NCI-H1105 treated with DMSO at 0.1 percent for 48 hours (cell line): ENCODE measurements at places on chromosomes 12 and 14.
A peak's percentile ranks its signal among the peaks of the same experiment; 100 is the strongest.

DNA sequence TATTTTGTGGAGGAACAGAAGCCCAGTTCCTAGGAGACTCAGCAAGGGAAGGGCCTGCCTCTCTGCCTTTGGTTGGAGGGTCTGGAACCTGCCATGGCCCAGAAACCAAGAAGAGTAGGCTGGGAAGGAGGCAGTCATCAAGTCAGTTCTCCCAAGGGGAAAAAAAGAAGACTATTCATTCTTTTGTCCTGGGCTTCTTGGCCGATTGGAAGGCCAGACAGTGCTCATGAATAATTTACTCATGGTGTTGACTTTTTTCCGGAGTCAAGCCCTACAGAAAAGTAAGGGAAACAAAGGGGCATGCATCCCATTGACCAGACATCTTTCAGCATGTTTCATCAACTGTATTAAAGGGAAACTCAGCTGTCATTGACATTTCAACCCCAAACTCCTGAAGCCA, 168.1 kb downstream of the PRKCH start:
- DNase-seq, result no peak

DNA sequence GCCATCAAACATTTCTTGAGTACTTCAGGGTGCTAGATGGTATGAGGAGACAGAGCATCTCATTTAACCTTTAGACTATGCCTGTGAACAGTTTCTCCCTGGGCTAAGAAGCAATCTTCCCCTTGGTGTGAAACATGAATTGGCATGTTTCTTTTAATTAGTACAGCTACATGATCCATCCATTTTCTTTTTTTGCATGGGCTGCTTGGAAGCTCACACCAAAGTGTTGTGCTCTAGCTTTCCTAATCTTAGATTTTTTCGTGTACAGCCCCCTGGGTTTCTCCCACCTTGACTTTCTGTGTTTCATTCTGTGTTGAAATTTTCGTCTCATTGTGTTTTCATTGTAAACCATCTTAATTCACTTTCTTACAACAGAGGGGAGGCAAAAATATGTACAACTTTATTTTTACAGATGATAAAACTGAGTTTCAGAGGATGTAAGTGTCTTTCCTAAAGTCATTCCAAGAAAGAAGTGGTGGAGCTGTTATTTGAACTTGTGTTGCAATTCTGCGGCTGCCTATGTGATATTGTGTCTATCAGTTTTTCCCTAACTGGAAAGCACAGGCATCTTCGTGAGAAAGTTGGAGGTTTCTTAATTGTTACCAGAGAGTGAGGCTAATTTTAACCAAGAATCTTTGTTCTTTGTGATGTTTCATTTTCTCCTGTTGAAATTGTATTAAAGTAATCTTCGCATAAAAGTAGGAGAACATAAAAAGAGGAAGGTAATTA, 64.5 kb downstream of the DAAM1 start:
- no peak for DNase-seq

GRCh38 chr12:121536899-121537813, 43.7 kb downstream of the KDM2B start:
- DNase-seq, result peak; percentile 77

DNA sequence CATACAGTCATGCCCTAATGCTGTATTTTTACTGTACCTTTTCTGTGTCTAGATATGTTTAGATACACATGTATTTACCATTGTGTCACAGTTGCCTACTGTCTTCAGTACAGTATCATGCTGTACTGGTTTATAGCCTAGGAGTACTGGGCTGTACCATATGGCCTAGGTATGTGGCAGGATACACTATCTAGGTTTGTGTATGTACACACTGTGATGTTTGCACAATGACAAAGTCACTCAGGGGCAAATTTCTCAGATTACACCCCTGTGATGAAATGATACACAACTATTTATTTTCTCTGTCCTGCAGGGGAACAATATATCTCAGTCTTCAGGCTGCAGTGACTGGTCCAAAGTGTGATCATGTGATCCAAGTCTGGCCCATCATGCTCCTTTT, 1076.1 kb downstream of the VRK1 start:
- no peak for DNase-seq

DNA sequence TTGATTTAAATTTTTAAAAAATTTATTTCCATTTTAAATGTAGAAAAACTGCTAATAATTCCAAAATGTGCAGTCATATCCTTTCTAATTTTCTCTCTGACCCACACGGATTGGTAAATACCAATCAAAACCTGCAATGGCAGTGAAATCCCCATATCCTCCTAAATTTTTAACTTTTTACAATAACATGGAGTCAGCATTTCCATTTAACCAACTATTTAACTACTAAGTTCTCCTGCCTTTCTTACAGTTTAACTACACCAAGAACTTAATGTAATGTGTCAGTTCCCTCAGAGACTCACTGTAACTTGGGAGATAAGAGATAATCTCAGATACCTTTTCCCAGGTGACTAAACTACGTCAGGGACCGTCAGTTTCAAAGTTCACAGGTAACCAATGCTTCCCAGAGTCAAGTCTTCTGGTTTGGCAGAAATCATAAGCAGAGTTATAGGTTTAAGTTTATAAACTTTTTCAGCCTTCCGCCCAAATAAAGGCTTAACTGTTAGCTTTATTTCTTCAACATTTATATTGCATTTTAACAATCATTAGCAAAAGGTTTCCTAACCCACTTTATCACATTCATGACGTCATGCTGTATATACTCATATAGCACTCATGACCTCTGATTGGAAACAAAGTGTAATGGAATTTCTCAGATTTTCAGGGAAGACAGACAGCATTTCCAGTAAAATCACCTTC, 7.6 kb downstream of the KRAS start:
- no peak for DNase-seq

DNA sequence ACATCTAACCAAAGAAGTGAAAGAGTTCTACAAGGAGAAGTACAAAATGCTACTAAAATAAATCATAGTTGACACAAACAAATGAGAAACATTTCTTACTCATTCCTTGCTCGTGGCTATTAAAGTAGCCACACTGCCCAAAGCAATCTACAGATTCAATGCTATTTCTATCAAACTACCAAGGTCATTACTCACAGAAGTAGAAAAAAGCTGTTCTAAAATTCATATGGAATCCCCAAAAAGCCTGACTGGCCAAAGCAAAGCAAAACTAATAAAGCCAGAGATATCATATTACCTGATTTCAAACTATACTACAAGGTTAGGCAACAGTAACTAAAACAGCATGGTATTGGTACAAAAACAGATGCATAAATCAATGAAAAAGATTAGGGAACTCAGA, 305.6 kb downstream of the RPAP3 start:
- DNase-seq, result no peak

- DNase-seq, result no peak
Measured at GRCh38 chr14:25944020-25944419, 653.8 kb downstream of the NOVA1 start.

DNA sequence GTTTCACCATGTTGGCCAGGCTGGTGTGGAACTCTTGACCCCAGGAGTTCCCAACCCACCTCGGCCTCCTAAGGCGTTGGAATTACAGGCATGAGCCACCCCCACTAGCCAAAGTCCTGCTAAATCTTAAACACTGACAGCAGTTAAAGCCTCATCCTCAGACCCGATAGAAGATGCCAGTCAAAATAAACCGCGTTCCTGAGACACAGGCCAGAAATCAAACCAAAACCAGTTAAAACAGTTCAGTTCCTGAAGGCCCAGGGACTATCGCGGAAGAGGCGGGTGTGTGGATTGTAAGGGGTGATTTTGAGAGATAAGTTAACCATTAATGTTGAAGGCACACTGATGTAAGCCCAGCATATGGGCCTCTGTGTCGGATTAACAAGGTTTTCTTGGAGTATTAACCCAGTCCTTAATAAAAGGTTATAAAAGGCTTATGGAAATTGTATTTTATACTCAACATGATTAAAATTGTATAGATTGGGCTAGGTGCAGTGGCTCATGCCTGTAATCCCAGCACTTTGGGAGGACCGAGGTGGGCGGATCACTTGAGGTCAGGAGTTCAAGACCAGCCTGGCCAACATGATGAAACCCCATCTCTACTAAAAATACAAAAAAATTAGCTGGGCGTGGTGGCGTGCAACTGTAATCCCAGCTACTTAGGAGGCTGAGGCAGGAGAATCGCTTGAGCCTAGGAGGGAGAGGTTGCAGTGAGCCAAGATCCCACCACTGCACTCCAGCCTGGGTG, 18.7 kb upstream of the CDCA4 start:
- DNase-seq, result no peak

DNA sequence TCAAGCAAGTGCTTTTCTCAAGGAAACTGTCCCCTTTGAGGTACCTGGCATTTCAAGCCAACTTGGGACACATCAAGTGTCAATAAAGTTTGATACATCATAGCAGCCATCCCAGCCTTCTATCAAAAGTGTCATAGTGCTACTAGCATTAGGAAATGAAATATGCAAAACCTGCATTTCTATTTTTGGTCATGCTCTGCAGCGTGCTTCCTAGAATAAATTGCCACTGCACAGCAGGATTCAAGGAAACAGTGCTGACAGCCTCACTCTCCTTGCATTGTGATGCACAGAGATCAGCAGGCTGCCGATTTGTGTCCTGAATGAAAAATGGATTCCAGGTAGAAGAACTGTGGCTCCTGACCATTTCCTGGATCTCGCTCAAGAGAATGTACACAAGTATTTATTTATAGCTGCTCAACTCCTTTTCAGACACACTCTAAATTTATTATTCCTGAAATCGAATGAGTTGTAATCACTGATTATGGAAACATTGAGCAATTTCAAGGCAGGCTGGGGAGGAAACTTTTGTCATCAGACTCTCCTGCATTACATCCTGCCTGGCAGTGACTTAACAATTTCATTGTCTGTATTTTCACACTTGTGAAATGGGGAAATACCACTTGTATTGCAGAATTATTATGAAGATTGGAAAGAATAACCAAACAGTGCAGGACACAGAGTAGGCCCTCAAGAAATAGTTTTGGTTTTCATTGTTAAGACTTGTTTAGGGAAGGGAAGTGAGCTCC, 120.9 kb downstream of the SLC38A6 start:
- no peak for DNase-seq

DNA sequence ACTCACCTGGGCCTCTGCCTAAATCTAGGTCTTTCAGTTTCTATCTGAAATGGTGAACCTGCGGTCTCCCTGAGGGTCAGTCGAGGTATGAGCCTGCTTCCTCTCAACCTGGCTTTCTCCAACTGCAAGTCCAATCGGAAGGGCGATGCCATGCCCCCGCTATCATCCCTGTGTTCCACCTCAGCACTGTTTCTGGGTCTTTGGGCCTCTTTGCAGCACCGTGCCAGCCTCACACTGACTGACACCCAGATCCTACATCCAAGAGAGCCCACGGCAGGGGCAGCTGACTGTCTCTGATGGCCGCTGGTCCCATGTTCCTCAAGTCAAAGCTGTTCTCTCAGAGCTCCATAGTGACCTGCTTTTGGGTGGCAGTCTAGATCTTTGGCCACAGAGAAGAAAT, 120.7 kb downstream of the PAPOLA start:
- DNase-seq, result no peak

- DNase-seq, result peak; percentile 88
Measured at GRCh38 chr14:103140316-103141109, 17.3 kb downstream of the TNFAIP2 start.

DNA sequence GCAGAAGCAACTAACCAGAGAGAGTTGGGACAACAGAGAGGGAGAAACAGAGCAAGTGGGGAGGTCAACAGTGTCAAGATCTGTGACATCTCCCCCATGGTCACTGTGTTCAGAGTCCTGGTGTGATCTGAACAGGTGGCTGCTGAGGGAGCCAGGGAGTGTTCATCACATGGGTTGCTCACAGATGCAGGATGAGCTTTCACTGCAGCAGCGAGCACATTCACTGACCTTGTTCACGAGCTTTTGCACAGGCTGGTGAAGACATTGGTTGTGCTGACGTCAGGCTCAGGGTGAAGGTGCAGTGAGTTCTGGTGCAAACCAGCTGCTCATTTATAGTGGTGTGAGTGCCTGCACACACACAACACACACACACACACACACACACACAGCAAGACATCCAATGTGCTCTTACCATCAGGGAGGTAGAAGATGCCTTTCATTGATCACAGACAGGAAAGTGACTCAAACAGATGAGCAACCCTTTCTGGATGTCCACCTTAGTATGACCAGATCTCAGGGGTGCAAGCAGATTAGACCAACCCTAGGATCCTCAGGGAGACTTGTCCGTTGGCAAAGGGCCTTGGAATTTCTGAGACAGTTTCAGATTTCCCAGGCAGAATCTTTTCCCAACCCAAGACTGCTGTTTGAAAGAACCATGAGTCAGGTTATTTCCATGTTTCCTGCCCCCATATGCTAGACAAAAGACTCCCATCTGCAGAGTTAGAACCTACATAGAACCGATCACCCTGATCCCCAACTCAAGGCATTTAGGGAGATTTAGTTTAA, 44.3 kb upstream of the OR10AD1 start:
- no peak for DNase-seq

GRCh38 chr14:60253649-60254048, 4.6 kb downstream of the PPM1A start:
- no peak for DNase-seq

DNA sequence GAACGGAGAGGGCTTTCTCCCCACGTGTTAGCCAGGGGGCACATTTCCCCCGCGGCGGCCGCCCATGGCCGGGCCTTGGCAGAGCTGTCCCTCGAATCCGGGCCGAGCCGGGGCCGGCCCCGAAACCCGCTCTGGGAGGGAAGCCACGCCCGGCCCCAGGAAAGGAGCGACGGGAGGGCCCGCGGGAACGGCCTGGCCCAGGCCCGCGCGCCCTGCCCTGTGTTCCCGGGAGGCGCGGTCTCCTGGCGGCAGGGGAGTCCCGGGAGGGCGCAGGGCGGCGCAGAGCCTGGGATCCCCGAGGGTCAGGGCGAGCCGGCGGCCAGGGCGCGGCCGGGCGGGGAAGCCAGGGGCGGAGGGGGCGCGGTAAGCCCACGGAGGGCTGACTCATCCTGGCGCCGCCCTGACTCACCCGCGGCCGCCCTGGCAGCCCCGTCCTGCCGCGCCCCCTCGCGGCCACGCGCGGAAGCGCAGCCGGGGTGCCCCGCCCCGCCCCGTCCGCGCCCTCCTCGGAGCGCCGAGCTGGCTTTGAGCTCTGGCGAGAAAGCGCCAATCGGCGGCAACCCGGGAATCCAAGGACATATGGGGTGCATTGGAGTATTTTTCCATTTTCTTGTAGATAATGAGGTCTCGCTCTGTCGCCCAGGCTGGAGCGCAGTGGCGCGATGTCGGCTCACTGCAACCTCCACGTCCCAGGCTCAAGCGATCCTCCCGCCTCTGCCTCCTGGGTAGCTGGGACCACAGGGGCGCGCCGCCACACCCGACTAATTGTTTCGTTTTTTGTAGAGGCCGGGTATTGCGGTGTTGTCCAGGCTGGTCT, 31.8 kb upstream of the PLEKHG6 start:
- DNase-seq, result peak; percentile 65

- DNase-seq, result no peak
Measured at GRCh38 chr12:101620762-101621133, 26.0 kb downstream of the MYBPC1 start.
